ENCODE measurements at places on chromosomes 13 and 19.

DNA sequence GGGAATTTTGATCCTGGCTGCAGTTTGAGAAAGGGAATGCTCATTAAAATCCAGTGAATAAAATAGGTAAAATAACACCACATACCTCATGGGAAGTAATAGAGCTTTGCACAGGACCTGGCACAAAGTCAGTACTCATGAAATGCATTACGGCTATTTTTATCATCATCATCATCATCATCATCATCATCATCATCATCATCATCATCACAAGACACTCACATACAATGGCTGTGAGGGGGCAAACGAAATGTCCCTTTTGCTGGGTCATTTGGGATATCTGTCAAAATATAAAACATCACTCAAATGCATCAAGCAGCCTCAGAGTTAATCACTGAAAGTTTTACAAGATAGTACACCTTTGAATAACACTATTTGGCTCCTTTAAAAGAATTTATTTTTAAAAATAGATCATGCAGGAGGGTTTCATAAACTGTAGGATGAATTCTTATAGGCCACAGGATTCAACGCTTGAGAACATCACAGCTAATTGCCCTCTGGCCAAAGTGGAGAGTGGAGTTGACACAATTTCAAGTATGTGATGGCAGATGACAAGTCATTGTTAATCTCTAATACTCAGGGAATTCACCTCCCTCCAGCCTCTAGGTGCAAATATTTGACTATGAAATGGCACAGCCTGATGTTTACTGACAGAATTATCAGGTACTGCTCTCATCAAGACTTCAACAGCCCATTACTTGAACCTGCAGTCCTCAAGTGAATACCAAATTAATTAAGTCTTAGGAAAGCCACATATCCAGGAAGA lies 14.2 kb upstream of the ZNF599 start:
- no peak for DNase-seq

GRCh38 chr13:110799246-110800236 lies 86.0 kb downstream of the ING1 start:
- DNase-seq = peak; percentile 61

GRCh38 chr13:72104656-72105180 lies 237.7 kb upstream of the DACH1 start:
- DNase-seq = no peak

DNA sequence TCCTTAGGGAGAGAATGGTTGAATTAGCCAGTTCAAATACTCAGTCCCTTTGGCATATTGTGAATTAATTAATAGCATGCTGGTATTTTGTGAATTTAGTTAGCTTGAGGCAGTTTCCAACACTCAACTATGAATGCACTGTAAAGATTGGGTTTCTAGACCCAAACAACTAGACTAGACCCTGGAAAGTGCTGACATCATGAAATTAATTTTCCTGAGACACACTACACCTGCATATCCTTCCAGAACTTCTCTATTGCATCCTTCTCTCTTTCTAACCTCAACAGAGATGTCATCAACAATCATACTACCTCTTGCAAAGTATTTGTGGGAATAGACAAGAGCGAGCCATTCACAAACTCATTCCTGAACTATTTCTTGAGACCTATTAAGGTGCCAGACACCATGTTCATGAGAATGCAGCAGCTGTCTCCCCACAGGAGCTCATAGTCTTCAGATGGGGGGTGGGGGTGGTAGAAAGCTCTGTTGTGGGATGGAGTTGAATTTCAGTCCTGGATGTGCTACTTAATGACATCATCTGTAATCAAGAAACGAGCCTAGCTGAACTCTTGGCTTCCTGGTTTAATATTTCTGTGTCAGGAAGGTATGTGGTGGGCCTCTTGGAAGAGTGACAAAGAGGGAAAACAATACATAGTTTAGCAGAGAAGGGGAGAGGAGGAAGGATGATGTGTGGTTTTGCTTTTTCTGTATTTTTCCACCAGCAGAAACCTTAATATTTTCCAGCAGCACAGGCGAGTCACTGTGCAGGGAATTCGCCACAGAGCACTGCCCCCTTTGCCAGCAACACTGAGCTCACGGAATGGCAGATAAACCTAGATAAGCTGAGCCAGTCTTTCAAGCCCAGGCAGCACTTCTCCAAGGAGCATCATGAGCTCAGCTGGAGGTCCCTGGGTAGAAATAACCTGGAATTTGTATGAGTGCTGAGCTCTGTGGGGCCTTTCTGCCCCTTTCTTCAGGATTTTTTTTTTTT lies 53.1 kb upstream of the CYSLTR2 start:
- no peak for DNase-seq

- no peak for DNase-seq
Measured at GRCh38 chr19:53875602-53876325, 6.2 kb upstream of the PRKCG start.

DNA sequence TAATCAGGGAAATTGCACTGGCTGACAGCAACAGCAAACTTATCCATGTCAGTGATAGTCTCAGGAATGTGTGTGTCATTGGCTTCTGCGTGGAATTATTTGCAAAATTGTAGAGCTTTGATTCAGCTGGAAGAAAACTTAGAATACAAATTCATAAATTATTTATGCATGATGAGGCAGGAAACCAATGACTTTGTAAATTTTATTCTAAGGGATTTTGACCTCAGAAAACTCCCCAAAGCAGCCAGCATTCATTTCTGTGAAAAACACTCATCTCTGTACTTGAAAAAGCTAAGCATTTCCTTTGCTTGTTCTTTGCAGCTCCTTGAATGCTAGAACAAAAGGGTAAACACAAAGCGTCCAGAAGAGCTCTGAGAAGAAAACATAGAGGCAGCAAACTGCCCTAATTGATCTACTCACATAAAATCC lies 162.4 kb downstream of the DCT start:
- DNase-seq = no peak

DNA sequence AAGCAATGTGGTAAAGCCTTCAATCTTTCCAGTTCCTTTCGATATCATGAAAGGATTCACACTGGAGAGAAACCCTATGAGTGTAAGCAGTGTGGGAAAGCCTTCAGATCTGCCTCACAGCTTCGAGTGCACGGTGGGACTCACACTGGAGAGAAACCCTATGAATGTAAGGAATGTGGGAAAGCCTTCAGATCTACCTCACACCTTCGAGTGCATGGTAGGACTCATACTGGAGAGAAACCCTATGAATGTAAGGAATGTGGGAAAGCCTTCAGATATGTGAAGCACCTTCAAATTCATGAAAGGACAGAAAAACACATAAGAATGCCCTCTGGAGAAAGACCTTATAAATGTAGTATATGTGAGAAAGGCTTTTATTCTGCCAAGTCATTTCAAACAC lies 15.6 kb upstream of the ZNF763 start:
- DNase-seq = no peak

DNA sequence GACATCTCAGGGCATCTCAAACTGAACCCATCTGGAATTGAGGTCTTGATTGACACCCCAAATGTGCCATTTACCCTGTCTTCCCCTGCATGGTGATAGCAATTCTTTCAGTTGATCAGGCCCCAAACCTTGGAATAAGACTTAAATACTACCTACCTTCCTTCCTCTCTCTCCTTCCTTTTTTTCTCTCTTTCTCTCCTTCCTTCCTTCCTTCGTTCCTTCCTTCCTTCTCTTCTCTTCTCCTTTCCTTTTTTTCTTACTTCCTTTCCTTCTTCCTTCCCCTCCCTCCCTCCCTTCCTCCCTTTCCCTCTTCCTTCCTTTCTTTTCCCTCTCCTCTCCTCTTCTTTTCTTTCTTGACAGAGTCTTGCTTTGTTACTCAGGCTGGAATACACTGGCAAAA lies 7.4 kb upstream of the GIPC1 start:
- no peak for DNase-seq

- DNase-seq = no peak
Measured at GRCh38 chr19:927351-927779, 1.5 kb downstream of the ARID3A start.

GRCh38 chr13:100195568-100195967 lies 106.7 kb downstream of the PCCA start:
- no peak for DNase-seq

- DNase-seq = no peak
Measured at GRCh38 chr13:68697551-68697950, 1410.1 kb upstream of the ATXN8OS start.

DNA sequence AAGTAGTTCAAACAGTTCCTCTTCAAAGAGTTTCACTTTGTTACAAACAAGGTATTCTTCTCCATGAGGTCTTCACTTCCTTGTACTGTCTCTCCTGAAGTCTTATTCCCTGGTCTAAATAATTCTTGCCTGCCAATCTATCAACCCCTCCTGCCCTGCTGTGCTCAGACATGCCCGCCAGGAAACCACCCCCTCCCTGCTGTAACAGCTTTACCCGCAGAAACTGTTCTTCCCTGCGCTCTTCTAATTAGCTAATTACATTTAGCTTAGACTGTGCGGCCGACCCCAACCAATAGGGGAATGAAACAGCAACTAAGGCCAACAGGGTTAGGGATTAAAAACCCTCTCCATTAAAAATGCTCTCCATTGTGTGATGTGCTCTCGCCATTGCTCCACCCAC lies 46.7 kb downstream of the ZNF846 start:
- no peak for DNase-seq

DNA sequence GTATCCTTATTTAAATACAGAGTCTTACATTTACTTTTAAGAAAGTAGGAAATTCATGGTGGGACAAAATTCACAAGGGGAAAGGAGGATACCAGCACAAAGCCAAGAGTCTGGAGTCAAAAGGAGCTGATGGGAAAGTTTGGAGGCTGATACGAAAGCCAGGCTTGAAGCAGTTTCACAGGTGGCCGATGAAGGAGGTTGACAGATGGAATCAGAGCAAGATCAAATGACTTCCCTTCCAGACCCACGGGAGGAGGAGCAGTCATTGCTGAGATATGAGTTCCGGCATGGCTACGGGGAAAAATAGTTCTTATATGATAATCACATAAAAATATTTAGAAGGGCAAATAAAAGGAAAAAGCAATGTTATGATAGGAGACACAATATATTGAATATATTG lies 65.0 kb downstream of the DGKH start:
- no peak for DNase-seq

- DNase-seq = no peak
Measured at GRCh38 chr13:105758918-105759860, 776.3 kb downstream of the EFNB2 start.

DNA sequence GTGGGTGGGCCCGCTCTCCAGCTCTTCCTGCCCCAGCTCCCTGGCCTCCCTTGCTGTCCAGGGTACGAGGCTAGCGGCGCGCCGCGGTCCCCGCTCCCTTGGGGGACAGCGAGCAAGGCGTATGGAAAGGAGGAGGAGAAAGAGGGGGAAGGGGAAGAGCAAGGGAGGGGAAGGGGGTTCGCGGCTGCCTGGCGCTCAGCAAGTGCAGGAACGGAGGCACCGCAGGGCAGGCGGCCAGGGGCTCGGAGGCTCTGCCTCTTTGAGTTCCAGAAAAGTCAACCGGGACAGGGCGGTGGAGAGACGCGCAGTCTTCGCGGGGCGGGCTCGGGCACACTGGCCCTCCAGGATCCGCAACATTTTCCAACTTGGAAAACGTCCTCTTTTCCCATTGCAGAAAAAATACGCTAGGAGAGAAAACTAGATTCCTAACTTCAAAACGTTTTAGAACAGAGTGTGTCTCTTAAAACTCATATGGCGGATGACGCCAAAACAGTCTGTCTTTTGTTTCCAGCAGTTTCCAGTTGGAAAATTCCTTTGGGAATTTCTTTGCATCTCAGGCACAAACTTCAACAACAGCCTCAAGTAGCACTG lies 23.1 kb upstream of the TNFRSF19 start:
- DNase-seq = peak; percentile 5

- no peak for DNase-seq
Measured at GRCh38 chr19:8445488-8446001, 770 bp downstream of the HNRNPM start.

GRCh38 chr13:105997581-105998550 lies 537.6 kb downstream of the EFNB2 start:
- no peak for DNase-seq

DNA sequence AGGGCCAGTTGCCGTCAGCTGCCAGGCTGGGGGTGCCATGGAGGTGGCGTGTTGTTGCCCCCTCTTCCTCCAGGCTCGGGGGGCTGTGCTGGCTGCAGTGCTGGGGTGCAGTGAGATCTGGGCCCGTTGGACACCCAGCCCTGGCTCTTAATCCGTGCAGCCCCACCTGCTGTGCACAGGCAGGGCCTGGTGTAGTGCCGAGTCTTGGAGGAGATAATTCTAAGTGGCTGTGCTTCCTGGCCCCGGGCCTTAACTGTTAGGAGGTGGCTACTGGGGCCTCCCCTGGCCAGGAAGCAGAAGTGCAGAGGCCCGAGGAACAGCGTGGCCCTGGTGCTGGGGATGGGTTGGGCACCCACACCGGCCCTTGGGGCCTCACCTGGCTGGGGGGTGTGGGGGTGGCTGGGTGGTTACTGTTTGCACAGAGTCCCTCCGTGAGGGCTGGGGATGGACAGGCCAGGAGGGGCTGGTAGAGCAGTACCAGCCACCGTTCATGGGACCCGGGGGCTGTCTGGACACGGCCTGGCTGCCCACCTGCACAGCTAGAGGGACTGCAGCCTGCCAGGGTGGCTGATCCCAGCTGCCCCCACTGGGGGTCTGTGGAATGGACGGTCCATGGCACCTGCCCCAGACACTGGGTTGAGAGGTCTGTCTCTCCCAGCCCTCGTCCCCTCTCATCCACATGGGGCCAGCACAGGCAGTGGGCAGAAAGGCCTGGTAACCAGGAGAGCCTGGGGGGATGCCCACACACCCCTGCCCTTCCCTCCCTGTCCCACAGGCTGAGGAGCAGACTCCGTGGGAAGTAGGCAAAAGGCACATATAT lies 3.3 kb downstream of the GPX4 start:
- no peak for DNase-seq

DNA sequence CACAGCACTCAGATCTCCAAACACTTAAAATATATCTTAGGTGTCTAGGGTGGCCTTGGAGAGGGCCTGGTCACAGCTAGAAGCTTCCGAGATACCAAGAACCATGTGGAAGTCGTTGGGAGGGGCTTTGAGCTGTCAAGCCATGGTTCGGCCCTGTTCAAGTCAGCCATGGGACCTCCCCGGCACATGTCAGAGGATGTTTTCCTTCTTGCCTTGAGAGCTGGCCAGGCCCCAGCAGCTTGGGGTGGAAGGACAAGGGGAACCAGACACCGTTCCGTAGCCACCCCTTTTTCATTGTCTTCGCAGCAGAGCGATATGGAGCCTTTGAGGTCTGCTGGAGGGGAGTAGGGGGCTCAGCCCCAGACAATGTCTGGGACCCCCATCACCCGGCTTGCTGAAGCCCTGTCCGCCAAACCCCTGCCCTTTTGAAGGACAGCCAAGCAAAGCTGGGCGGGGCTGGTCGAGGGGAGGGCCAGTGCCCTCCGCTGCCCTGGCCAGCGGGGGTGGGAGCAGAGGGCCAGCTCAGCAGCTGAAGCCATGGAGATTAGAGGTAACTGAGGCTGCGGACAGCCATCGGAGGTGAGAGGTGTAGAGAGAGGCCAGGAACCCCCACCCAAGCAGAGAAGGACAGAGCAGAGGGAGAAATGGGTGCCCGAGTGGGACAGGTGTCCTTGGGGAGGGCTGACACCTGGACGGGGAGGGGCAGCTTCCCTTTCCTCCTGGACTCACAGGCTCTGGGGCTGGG lies 435 bp downstream of the KLK11 start:
- no peak for DNase-seq

- no peak for DNase-seq
Measured at GRCh38 chr19:28569132-28570131, 643.5 kb downstream of the UQCRFS1 start.

GRCh38 chr19:10523135-10523636 lies 5.9 kb upstream of the S1PR5 start:
- DNase-seq = no peak

- DNase-seq = no peak
Measured at GRCh38 chr13:82571653-82572052, 1310.6 kb downstream of the SLITRK1 start.

- DNase-seq = no peak
Measured at GRCh38 chr19:8531470-8531869, 17.5 kb upstream of the ZNF414 start.
